ENCODE measurements at places on chromosomes 12 and 14.

GRCh38 chr12:131242741-131243496, 289.2 kb downstream of the ADGRD1 start:
- no peak for DNase-seq

DNA sequence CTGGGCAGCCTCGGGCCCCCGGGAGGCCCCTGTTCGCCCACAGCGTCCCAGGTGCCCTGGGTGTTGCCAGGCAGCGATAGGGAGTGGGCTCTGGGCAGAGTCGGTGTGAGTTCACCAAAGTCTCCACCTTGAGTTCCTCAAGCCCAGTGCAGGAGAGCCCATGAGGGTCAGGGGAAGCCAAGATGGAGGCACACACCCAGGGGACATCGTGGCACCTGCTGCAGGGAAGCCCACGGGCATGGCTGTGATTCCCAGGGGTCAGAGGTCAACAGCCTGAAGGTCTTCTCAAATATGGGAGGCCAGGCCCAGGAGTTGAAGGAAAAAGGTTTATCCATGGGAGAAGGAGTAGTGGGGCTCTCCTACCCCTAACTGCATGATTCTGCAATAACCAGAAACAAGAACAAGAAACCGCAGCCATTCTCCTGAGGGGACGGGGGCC, 148.8 kb downstream of the ADGRD1 start:
- no peak for DNase-seq

- no peak for DNase-seq
These were observed 28.3 kb downstream of the NPC2 start for GRCh38 chr14:74464785-74465184.

- DNase-seq: no peak
These were observed 41.4 kb downstream of the PTPRQ start for GRCh38 chr12:80485222-80485987.

DNA sequence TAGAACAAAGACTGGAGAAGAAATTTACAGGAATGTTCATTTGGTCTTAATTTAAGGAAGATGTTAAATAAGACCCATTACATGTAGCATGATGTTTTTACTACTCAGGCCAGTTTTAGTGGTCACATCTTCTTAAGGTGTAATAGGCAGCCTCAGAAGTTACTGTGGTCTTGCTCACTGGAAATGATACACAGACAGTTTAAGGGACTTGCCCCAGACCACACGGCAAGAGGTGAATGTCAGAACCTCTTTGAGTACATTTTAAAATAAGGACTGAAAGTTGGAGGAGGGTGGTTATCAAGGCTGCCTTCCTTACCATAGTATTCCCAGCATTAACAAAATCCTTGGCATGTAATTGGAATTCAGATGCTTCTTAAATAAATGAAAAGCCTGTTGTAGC, 37.9 kb downstream of the LRRK2 start:
- no peak for DNase-seq

DNA sequence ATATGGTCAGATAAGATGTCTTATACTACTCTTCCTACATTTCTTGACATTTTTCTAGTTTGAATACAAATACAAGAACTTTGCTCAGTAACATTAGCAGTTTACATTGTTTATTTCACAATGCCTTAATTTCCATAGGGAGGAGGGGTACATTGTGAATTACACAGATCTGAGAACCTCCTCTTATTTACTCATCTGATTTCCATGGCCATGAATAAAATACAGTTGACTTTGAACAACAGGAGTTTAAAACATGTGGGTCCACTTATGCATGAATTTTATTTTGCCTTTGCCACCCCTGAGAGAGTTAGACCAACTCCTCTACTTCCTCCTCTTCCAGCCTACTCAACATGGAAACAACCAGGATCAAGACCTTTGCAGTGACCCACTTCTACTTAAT, 67.7 kb downstream of the MGST1 start:
- DNase-seq: no peak

DNA sequence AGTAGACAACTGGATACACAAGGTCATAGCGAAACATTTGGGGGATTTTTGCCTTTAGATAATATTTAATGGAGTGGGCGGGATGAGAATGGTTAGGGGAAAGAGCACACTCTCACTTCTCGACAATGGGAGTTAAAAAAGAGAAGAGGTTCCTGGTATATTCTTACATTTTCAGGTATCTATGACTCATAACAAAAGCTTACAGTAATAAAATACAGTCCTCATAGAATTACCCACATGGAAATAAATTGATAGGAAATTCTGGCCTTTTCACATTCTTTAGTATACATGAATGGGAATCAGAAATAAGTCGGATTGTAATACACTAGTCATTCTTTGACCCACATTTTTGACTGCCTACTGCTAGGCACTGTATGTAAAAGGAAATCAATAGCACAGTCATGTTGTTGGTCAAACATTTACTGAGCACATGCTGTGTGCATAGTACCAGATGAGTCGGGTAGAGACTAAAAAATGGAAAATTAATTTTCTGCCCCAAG, 8.2 kb upstream of the CRADD start:
- DNase-seq: no peak

- DNase-seq: peak; percentile 77
These were observed at the start of gene AKAP5 for GRCh38 chr14:64465191-64465822. AKAP5 (plus strand) TSS chr14:64465499; CDS start chr14:64468395, 2,896 bp downstream.

DNA sequence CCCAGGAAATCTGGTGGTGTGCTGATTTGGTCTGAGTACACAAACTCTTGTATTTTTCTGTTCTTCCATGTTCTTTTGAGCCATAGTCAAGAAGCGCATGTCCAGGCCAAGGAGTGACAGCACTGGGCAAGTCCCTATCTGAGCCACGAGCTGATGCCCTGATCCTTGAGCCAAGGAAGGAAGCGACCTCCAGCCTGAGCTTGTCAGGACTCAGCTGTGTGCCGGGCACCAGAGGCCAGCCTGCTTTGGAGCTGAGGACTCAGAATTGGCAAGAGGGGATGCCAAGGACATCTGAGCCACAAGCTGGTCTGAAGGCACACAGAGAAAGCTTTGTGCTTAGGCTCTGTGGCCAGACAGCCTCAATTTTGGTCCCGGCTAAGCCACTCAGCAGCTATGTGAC, 52.6 kb downstream of the GALNT16 start:
- no peak for DNase-seq

DNA sequence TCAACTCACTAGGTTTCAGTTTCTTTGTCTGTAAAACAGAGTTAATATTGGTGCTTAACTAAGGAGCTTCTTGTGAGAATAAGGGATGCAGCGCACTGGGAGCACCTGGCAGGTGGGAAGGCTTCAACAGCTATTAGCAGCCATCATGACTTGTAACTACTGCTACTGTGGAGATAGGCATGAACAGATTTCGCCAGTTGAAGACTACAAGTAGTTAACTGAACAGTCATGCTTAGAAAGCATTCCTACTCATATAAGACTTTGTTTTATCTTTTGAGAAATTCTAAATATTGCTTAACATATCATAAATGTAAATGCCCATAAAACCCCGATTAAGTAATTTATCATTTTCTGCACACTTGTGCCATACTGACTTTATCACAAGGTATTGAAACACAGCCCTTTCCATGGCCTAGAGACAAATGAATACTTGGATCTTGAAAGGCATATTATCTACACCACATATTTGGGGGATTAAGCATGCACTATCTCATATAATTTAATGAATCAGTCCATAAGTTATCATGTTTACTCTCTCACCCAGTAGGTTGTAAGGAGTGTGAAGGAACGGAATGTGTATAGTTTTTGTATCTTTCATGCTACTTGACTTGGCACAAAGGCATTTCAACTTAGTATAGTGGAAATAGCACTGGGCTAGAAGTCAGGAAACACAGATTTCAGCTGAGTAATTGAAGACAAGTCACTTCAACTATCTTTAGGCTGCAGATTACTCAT, 16.1 kb downstream of the NTN4 start:
- DNase-seq: no peak

- no peak for DNase-seq
These were observed 32.7 kb upstream of the PELI2 start for GRCh38 chr14:56085471-56085870.

DNA sequence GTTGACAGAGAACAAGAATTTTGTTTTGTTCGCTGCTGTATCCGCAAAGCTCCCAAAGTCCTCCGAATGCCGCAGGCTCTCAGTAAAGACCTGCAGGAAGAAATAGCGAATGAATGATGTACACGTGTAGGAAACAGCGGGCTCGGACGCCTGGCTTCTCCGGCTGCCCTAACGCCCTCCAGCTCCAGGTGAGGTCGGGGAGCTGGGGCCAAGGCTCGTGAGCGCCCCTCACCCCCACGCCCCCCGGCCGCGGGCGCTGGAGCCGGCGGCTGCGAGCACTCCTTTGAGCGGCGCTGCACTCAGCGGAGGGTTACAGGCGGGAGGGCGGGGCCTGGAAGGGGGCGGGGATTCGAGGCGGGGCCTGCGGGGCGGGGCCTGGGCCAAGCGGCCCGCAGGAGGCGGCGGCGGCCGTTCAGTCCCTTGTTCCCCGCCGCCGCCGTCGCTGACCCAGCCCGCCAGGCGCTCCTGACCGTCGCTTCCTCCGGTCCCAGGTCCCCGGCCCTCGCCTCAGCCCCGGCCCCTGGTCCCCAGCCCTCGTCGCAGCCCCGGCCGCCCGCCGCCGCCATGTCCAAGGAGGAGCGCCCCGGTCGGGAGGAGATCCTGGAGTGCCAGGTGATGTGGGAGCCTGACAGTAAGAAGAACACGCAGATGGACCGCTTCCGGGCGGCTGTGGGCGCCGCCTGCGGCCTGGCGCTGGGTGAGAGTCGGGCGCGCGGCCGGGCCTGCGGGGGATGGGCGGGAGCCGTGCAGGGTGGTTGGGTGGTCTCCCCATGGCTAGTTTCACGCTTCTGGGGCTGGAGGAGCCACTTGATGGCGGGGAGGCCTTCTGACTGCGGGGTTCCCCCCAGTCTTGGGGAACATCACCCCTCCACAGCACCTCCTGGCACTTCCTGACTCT, at the start of gene AACS:
TSS of gene AACS (plus strand) at position 415 of the 898 bp plus-strand sequence. CDS start at position 565, 150 bp downstream.
- DNase-seq: peak; percentile 80

DNA sequence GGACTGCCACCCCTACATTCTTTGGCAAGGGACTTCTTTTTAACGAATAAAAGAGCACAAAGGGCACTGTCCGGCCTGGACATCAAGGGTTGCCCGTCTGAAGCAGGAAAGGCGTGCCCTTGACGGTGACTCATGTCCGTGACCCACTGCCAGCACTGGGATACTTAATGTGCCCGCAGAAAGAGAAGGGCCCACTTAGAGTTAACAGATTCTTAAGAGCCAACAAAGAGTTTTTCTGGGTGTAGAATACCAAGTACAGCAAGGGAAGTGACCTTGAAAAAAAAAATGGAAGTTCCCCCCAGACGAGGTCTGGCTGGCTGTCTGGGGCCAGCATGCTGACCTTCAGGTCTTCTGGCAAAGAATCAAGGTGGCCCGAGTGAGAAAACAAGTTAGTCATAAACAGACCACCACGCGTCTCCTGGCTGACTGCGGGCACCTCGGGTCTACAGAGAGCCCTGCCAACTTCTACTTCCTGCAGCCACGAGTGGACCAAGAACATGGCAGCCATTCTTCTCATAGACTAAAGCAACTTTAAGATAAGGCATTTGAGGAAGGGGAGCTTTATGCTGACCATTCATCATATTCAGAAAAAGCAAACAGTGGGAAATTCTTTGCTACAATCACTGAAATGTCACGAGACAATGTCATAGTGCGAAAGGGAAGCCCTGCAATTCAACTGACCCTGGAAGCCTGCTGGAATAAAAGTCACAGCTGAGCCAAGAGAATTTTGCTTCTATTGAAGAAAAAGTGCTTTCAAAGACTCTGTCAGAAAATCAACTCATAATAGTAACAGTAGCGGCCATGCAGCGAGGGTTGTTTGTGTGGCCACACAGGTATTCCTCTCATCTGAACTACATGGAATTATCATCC, 10.5 kb upstream of the SELPLG start:
- no peak for DNase-seq
